ENCODE measurements at places on chromosomes 12 and 14.

GRCh38 chr12:91663310-91663709, 480.7 kb upstream of the DCN start:
- DNase-seq: no peak

- DNase-seq: no peak
These were observed 1.0 kb downstream of the FAIM2 start for GRCh38 chr12:49902399-49903350.

DNA sequence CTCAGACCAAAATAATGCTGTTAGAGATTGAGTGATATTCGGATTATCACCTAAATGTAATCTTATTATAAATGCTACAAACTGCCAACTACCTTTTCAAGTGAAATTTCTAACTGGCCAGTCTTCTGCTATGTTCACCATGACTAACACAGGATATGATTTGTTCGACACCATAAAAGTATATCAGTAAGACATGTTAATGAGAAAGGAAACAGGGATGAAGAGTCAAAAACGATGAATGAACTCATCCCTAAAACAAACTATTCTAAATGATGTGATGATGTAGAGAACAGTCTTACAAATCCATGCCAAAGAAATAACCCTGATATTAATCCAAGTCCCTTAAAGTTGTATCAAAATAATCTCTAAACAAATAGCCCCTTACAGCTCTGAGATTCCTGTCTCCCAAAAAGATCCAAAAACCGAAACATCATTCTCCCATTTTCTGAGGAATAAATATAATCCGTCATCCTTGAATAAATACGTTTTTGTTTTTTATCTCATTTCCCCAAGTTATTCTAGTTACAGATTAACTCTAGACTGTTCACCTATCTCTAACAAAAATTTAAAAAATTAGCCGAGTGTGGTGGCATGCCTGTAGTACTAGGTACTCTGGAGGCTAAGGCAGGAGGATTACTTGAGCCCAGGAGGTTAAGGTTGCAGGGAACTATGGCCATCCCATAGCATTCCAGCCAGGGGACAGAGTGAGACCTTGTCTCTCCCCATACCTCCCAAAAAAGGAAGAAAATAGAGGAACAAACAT, 9.1 kb downstream of the SCAF11 start:
- DNase-seq: no peak

DNA sequence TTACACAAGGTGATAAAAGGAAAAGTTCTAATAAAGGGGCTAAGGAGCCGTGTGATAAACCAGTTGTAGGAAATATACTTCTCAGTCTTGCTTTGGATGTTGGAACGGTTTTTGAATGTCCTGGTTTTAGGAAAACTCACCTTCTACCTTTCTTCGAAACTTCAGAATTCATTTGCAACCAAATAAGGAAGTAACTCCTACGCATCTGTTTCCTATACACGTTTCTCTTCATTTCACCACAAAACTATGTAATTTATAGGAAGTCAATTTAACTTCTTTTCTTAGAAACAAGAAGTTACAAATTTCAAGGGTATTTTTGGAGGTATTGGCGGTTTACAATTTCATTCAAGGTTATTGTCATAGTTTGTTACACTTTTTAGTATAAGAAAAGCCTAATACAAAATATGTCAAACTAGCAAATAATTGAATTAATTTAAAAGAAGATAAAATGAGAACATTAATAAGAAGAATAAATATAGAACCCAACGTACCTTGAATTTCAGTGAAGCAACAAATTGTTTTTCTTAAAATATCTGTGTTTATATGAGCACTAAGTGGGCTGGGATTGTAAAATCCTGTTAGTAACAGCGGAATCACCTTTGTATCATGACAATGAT, 33.2 kb upstream of the CD69 start:
- DNase-seq: no peak

DNA sequence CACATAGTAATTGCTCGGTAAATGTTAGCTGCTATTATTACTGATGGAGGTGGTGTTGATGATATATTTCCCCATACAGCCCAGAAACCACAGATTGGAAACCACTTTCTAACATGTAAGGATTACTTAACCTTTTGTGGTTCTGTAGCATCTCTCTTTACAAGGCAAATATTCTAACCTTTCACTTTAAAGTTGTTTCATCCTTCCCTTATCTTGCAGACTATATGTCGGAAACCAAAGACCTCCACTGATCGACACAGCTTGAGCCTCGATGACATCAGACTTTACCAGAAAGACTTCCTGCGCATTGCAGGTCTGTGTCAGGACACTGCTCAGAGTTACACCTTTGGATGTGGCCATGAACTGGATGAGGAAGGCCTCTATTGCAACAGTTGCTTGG, 75.8 kb downstream of the FRMD6 start:
- DNase-seq: no peak

DNA sequence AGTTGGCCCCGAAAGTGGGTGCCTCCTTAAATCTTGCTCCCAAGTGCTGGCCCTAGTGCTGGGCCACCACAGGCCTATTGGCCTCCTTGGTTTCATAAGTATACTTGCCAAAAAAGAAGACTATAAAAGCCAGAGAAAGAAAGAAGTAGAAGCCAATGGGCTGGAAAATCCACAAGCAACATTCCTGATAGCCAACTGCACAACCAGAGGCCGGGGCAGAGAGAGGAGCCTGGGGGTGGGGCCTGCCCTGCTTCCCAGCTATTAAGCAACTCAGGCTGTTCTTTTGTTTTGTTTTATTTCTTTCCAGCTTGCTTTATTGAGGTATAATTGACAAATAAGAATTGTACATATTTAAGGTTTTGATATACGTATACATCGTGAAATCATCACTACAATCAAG, 177.2 kb upstream of the NTF3 start:
- DNase-seq: no peak

DNA sequence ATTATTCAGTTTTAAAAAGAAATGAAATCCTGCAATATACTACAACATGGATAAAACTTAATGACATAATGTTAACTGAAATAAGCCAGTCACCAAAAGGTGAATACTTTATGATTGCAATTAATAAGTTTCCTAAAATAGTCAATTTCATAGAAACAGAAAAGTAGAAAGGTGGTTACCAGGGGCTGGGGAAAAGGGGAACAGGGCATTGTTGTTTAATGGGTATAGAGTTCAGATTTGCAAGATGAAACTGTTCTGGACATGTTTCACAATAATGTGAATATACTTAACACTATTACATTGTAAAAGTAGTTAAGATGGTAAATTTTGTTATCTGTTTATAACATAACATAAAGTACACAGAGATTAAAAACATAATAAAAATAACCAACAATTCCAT, 550.9 kb downstream of the CCER1 start:
- no peak for DNase-seq

DNA sequence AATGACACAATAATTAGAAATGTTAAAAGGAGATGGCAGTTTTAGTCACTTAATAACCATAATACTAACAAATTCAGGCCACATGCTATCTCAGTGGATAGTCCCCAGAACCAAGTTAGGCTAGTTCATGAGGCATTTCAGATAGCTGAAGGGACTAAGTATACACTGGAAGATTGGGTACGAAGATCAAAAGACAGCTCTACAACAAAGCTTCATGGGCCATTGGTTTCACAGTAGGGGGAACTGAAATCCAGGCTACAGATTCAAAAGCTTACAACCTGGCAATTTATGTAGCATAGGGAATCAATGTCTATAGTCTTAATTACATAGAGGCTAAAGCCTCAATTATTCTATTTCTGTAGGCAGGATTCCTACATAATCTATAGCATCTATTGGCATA, 343.0 kb downstream of the RGS6 start:
- no peak for DNase-seq

DNA sequence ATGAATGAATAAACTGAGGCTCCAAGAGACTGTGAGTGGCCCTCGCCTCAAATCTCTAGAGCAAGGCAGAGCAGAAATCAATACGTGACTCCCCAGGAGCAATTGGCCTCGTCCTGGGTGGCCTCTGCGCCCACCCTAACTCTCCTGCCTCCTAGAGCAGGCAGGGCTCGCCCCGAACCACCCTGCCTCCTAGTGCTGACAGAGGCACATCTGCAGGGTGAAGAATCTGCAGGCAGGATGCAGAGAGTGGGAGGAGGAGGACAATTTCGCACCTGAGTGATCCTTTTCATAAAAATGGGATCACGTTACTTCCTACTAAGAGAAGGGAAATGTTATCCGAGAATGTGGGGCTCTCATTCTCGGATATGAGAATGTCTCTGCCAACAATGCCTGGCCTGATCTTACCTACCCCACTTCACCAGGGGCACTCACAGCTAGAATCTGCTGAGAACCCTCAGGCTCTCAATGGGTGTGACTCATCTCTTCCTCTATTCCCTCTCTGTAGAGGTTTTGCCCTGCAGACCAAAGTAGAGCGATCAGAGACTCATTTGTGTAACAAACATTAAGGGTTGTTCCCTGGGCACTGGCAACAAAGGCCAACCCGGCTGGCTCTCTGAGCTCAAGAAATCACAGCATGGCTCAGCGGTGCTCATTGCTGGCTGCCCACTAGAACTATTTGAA, 61.7 kb upstream of the BCL2L14 start:
- no peak for DNase-seq

GRCh38 chr14:58646479-58646878, 8.7 kb downstream of the DACT1 start:
- DNase-seq: no peak

GRCh38 chr12:31031951-31032335, 41.7 kb upstream of the DDX11 start:
- DNase-seq: no peak

DNA sequence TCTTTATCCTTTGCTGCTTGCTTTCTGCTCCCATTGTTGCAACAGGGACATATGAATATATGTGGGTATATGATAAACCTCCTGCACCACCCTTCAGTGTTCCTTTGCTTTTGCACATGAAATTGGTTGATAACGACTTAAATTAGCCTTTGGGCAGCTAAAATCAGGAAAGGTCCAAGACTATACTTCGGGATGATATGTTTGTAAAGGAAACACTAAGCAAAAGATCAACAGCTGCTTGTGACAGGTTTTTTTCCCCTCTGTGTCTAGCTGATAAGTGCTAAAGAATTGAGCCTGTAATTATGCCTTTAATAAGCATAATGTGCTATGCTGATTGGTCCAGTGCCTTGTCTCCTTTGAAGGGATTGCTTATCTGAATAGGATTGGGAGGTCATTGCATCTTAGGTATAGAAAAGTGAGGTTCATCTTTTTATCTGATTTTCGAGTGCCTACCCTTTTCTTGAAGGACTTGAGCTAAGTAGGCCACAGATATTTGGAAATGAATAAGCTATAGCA, 59.4 kb downstream of the PPHLN1 start:
- no peak for DNase-seq

DNA sequence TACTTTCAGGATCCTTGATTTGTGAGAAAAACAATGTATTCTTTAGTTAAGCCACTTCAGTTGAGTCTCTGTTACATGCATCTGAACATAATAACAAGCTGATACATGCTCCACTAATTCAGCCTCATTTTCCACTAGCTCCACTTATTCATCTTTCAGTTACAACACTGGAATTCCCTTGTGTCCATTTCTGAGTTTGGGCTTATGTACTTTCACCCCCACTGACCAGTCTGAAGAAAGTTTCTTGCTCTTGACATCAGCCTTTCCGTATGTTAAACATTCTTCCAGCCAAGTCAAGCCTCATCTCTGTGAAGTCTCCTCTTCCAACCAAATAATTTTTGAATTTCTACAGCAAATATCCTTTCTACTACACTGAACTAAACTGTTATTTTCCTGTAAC, 592.5 kb upstream of the NOVA1 start:
- DNase-seq: no peak

- DNase-seq: no peak
These were observed 277.5 kb downstream of the NUAK1 start for GRCh38 chr12:105861227-105861626.

GRCh38 chr14:56694609-56695008, 115.0 kb downstream of the TMEM260 start:
- DNase-seq: no peak

DNA sequence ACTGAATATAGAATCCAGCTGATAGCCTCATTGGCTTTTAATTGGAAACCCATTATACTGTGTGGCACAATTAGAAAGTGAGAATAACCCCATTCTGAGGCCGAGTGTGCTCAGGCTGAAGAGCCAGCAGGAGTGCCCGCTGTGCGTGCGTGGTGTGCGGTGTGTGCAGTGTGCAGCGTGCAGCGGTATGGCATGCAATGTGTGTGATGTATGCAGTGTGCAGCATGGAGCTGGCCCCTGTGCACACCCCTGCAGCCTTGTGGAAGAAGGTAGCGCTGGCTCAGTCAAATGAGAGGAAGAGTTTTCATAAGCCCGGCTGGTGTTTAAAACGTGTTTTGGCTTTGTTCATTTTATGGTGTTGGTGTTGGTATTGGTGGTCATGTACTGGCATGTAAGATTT, 22.9 kb downstream of the CKB start:
- DNase-seq: no peak

- no peak for DNase-seq
These were observed 24.9 kb upstream of the TMED2 start for GRCh38 chr12:123559468-123559867.

- DNase-seq: no peak
These were observed 28.8 kb upstream of the PTGDR start for GRCh38 chr14:52238682-52239081.

DNA sequence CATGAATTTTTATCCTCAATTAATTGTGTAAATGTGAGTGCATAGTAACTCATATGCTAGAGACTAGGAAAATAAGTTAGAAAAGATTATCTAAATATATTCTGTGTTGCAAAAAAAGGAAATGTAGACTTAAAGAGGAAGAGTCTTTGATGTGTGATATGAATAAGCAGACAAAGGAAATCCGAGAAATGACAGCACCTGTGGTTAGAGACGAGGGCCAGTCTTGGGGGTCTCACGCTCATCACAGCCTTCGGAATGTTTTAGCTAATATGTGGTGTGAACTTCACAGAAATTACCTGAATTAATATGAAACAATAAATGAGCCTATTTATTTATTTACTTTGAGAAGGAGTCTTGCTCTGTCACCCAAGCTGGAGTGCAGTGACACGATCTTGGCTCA, 11.6 kb downstream of the ATP6V0A2 start:
- DNase-seq: no peak

DNA sequence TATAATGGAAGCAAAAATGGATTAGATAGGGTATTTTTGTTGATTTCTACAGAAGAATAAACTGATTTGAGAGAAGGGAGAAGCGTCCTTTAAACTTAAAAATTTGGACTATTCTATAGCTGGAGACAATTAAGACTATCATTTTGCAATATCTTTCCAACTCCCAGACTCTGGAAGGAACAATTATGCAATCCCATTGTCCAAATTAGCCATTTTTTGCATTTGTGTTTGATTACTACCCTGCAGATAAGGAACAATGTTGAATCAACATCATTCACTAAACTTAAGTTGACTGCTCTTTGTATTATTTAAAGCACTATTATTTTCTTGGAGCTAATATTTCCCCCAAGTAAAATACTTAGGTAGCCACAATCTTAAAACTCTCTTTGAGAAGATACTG, 34.8 kb upstream of the SELPLG start:
- DNase-seq: no peak

DNA sequence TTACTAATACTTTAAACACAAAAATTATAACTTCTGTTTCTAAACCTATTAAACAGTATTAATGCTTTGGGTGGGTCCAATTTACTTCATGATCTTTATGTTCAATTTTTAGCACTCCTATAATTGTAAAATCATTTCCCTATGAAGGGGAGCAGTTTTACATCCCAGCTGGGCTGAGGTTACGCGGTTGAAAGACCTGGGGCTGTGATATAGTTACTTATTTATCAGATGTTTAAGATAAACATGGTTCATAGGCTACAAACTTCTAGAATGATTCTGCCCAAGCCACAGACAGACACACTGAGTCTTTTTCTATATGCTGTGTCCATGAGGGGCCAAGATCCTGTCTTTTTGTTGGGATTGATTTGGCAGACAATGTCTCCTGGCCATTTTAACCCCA, 44.4 kb downstream of the DYRK2 start:
- DNase-seq: no peak

GRCh38 chr12:20865873-20866272, 55.4 kb downstream of the SLCO1B3 start:
- DNase-seq: no peak
